ENCODE measurements at places on chromosomes 13 and 19.

DNA sequence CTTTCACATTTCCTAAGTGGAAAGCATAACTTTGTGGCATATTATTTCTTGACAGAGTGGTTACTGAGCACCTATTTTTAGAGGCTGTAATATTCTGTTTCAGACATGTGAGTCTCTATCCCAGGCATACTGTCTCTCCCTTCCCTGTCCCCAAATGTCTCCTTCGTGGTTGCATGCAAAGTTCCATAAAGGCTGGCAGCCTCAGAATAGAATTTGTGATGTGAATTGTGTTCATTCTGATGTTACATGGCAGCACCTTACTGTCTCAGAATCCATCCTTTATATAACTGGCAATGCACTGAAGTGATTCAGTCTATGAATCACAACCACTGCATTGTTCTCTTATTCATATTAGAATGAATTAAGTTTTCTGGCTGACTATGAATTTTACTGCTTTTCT, 89.0 kb upstream of the SLC7A1 start:
- DNase-seq, result no peak

- DNase-seq, result no peak
Measured at GRCh38 chr19:39307046-39307821, 11.0 kb downstream of the IFNL1 start.

- DNase-seq, result no peak
Measured at GRCh38 chr19:379796-380195, 29.2 kb downstream of the C2CD4C start.

DNA sequence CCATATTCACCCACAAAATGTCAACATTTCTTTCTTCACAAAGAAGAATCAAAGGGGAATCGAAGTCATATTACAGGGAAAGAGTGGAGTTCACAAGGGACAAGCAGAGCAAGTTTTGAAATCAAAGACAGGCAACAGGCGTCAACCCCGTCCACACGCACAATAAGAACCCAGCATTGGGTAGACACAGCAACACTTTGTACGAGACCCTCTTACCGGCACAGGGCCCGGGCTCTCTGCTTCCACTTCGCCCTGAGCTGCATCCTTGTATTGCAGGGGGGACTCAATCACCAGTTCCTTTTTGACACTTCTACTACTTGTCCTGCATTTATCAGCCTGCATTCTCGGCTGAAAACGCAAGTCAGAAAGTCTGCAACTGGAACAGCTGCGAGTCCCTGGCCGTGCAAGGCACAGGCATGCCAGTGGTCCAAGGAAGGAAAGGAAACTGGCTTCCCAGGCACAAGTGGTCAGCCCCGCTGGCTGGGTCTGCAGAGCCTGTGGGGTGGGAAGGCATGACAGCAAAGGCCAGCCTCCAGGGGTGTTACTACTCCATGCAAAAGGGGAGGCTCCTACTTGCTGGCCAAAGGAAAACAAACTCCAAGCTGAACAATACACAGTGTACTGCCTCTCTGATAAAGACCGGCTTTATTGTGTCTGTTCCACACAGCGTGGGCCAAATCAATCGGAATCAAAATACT, at the start of gene DOCK9:
Gene DOCK9 (minus strand): TSS at position 497 of the 698 bp plus-strand sequence. CDS start 155 bp downstream, at position 342.
- no peak for DNase-seq

- DNase-seq, result peak; percentile 31
Measured at GRCh38 chr19:49436381-49437017, 4.8 kb downstream of the SLC17A7 start.

DNA sequence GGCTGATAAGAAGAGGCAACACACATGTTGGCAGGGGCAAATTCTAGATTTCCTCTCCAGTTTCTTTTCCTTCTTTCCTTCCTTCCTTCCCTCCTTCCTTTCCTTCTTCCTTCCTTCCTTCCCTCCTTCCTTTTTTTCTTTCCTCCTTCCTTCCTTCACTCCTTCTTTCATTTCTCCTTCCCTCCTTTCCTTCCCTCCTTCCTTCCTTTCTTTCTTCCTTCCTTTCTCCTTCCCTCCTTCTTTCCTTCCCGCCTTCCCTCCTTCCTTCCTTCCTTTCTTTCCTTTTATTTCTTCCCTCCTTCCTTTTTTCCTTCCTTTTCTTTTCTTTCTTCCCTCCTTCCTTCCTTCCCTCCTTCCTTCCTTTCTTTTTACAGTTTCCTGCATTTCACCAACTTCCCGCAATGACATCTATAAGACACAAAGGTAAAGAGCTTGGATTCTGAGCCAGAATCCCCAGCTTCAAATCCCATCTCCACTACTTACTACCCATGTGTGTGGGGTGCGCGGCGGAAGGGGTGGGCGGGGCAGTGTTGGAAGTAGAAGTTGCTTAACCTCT, 35.3 kb downstream of the INSR start:
- DNase-seq, result no peak

GRCh38 chr13:100203696-100204367, 114.9 kb downstream of the PCCA start:
- no peak for DNase-seq

GRCh38 chr19:48935864-48936263, 2.4 kb downstream of the DHDH start:
- DNase-seq, result no peak

- no peak for DNase-seq
Measured at GRCh38 chr19:42497492-42498168, 30.7 kb downstream of the CEACAM1 start.

DNA sequence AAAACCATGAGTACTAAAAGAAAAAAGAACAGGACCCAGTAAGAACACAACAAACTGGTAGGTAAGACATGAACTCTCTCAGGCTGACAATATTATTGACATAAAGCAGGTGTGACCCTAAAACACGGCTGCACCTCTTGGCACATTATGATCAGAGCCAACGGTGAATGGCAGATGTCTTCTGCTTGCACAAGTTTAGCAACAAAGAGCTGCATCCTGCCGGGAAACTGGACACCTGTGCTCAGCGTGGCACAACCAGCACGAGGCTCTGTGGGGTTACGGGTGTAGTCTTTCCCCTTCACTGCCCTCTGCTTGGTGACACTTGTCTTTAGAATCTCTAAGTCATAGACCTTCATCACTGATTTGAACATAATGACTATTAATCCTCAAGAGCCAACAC, 97.9 kb downstream of the DOCK9 start:
- no peak for DNase-seq

GRCh38 chr19:16118489-16119033, 6.9 kb downstream of the RAB8A start:
- DNase-seq, result no peak

DNA sequence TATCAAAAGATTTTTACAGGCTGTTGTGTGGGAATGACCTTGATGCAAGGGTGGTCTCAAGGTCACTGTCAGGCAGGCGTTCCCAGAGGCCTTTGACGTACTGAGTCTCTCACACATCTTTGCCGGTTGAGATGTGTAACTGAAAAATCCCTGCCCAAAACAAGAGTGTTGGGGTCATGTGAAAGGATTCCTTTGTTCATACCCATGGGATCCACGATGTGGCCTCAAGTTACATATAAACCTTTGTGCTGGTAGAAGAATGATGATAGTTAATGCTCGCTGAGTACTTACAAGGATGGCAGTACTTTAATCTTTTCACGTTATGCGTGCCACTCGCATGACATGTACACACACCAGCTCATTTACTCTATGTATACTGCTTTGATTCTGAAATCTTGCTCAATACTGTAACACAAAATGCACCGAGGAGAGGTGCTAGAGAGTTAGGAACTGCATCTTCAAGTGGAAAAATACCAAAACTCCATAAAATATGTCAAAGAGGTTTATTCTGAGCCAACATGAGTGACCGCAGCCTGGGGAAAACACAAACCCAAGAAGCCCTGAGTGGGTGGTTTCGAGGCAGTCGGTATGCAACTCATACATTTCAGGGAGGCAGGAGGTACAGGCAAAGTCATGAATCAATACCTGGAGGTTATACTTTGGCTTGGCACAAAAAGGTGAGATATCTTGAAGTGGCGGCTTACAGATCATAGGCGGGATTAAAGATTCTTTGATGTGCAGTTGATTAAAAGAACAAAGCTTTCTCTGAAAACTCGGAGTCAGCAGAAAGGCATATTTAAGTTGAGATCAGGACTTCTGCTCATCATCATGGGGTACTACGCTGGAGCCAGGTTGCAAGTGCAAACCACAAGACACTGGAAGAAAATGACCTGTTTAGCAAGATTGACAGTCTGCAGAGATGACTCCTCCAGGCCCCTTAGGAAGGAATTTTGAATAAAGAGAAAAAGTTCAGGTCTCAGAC, 87.4 kb upstream of the ARHGEF7 start:
- no peak for DNase-seq

DNA sequence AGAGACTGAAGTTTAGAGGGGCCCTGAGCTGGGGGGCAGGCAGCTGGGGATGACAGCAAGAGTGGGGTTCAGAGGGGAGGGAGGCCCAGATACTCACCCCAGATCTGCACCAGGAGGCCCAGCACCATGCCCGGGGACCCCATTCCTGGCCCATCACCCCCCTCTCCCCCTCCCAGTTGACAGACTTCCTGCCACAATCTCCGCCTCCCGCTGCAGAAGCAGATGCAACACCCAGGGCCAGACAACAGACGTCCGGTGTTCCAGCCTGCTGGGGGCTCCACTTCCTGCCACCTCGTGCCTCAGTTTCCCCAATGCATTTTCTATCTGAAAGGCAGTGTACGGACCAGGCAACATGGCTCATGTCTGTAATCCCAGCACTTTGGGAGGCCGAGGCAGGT, at the start of gene TMIGD2:
Gene TMIGD2 (minus strand): TSS at position 147 of the 398 bp plus-strand sequence. CDS start 4 bp downstream, at position 143.
- DNase-seq, result no peak

- no peak for DNase-seq
Measured at GRCh38 chr19:18774782-18775444, 16.2 kb downstream of the COMP start.

DNA sequence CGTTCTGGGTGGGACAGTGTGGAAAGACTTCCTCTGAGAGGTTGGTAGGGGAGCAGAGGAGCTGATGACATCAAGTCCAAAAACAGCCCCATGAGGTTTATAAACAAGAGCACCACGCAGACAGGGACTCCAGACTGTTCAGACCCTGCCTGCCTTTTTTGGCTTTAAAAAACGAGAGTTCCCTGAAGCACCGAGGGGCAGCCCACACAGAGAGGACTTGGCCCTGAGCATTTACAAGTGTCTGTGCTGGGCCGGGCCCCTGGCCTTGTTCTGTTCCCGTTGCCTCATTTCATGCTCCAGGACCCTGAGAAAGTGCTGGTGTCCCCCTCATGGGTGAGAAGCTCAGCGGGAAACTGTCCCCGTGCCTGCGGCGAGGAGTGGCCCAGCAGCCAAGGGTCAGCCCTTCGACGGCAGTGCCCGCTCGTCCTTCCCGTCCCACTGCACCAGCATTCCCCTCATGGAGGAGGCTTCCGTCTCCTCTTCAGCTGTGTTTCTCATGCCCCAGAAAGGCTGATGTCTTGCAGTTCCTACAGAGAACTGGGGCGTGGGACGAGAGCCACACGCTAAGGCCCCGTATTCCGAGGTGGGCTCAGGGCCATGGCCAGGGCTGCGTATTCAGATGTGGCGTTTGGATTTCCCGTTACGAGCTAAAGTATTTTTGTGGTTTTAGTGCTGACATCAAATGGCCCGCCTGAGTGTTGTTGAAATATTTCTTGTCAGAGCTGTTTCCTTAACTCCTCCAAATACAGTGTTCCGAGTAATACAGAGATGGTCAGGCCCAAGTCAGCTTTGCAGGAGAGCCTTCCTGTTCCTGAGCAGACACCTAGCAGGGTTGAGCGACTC, 93.5 kb downstream of the ATP11A start:
- DNase-seq, result no peak
